Activated gamma-delta T cell treated with Interleukin-2 at 50 U/mL for 16 hours (primary cell): ENCODE measurements at places on chromosomes 7 and 10.
A peak's percentile ranks its signal among the peaks of the same experiment; 100 is the strongest.

DNA sequence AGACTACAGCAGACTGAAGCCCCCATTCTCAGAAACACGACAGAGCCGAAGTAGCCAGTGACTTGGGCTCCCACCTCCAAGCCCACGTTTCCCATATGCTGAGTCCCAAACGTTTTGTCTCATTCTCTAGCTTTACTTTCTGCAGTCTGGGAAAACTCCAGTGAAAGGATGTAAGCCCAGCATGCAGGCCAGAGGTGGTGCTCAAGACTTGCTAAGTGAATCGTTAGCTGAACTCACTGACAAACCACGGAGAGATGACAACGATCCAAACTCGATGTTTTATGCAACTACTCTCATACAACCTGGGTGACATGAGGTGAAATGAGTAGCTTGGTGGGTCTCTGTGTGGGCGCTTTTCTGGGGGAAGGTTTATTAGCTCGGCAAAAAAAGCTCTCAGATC is 731.8 kb downstream of the SUGCT start:
- no peak for DNase-seq

DNA sequence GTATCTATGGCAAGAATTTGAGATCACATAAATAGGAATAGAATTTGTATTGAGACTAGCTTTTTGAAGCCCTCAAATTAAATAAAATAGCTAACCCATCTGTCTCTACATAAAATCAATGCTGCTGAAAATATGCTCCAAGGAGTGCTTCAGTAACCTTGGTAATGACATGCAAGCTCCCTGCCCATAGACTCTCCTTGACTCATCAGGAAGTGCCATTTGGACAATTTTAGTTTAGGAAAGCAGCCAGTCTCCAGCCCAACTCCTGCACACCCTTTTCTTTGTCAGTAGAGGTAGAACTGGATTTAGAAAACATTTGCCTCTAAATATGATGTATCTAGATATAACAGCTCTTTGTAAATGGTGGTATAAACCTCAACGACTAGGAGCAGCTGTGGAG is 69.9 kb upstream of the PTPRZ1 start:
- DNase-seq: no peak

DNA sequence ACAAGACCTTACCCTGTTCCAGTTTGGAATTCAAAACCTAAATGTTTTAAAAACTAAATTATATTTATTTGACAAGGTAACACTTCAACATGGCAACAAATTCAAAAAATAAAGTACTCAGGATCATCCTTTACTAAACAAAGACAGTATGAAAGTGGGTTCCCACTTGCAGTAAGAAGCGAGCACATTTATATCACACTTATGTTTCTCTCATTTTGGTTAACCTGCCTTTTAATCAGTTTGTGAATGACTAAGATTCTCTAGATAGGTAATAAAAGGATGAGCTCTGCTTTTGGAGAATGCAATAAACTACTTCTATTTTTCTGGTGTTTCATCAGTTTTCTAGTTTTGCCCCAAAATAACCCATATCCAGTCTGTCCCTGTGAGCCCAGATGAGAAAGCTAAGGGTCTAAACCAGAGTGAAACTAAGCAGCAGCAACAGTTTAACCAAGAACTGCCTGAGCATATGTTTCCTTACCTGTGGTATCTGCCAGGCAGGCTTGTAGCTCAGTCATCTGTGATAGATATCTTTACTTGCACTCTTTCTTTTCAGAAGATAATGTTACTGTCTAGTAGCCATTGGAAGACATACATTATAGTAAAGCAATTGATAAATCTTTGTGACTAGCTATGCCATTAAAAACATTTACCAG is 64.1 kb downstream of the ABLIM1 start:
- DNase-seq: no peak

GRCh38 chr7:157442993-157443831 is 106.4 kb downstream of the DNAJB6 start:
- no peak for DNase-seq

DNA sequence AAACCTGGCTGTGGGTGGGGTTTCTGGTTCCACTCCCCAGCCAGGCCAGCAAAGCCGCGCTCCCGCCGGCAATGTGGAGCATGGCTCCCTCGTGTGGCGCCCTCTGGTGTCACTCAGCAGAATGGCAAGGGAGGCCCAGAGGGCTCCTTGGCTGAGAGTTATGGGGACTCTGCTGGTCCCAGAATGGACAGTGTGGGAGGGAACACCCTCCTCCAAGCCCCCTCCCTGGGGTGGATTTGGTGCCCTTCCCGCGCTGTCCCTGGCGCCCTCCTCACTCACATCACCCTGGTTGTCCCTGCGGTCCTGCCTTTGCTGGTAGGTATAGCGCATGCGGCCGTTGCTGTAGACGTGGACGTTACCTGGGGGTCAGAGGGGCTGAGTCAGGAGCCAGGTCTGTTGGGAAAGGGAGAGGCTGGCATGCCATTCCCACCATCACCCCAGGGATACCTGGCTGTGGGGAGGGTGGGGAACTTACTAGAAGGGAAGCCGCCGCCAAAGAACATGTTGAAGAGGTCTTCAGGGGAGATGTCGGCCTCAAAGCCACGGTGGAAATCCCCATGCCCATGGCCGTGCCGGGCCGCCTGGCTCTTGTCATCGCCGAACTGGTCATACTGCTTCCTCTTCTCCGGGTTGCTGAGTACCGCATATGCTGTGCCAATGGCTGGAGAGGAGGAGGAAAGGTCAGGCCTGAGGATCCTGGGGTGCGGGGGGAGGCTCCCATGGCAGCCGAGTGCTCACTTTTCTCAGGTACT is 14.0 kb downstream of the DNAJB12 start:
- DNase-seq: peak; percentile 73

DNA sequence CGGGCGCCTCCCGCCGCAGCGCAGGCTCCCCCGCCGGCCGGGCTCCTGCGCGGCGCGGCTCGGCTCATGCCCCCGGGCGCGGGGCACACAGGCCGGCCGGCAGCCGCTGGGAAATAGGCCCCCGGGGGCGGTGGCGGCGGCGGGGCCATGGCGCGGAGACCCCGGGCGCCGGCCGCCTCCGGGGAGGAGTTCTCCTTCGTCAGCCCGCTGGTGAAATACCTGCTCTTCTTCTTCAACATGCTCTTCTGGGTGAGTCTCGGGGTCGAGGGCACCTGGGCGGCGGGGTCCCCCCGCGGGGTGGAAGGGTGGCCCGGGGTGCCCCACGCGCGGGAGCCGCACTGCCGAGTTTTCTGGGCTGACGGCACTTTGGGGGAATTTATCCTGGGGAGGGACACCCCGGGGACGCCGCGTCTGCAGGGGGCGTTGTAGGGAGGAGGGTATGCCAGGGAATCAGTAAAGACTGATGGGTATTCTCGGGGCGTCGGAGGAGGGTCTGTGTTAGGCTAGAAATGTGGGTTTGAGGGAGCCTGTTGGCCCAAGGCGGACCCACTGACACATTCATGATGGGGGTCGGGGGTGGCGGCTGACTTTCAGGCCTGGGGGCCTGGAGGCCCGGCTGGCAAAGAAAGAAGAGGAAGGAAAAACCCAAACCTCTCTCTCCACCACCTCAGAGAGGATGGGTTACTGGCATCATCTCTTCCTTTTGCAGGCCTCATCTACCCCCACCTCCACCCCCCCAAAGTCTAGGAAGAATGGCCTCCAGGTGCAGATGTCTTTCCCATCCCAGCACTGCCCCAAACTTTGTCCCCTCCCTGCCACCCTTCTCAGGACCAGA is 544 bp downstream of the TSPAN33 start:
- peak; percentile 14 for DNase-seq

- DNase-seq: no peak
Measured at GRCh38 chr7:28472332-28472731, 60.0 kb downstream of the CREB5 start.
